ENCODE measurements at places on chromosomes 6 and 20.

DNA sequence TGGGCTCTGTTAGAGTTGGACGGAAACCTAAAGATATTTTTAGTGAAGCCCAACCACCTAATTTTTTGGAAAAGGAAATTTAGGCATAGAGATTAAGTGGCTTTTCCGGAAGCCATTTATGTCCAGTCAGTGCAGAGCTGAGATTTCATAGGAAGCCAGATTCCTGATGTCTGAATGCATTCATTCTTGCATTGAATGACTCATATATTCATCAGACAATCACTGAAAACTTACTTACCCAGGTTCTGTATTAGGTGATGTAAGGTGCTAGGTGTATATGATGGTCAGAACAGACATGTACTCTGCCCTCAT, 4.1 kb downstream of the SH3BGRL2 start:
- ATAC-seq = no peak

GRCh38 chr6:72626126-72626525, 4.3 kb downstream of the KCNQ5 start:
- peak; percentile 49 for ATAC-seq

DNA sequence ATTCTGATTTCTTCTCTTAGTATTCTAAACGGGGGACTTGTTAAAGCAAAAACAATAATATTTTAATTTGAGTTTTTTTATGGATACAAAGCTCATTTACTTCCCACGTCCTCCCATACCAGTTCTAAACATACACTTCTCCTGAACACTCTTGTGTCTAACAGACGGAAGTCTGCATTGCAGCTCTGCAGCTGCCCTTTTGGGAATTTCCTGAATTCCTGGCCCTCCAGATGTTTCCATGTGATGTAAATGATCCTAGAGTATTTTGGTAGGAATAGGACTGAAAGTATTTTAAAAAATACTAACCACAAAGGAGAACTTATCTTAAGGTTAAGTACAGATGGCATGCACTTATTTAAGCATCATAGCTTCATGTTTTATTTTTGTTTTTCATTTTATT, 886.7 kb downstream of the TBC1D32 start:
- ATAC-seq = no peak

DNA sequence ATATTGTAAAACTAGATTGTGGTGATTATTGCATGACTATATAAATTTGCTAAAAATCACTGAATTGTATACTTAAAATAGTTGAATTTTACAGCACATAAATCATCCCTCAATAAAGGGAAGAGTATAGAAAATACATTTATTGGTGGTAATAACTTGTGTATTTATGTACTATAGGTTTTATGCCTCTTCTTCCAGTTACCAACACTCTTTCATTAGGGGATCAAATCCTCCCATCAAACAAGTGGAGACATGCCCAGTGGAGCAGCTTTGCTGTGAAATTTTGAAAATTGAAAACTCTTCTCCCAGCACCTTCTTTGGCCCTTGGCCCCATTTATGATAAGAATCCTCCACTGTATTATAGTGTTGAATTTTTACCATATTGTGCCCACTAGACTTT, 10.1 kb upstream of the SSR1 start:
- no peak for ATAC-seq

DNA sequence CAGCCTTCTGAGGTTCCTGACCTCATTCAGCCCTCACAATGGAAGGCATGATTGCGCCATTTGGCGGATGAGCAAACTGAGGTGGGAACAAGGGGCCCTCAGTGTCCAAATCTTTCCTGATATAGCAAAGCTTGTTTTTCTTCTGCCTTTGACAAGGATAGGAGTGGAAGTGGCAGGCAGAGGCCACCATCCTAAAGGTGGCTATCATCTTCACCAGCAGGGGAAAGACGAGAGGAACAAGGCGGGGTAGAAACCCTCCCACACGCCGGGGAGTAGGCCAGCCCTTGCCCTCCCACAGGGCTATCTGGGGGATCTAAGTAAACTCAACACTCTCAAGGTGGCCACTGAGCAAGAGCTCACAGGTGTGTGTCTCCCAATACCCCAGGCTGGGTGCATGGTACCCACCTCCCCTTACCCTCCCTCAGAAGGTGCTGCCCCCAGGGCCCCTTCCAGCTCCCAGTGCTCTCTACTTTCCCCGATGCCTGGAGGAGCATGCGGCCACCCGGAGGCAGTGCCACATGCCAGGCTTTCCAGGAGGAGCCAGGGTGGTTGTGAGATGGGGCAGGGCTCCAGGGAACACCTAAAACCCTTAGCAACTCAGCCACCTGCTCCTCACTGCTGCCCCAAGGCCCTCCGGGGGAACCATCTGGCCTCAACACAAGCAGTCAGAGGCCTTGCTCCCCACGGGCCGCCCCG, 11.2 kb downstream of the SPDEF start:
- no peak for ATAC-seq
